Hindlimb muscle (tissue), 1 donor: ENCODE measurements at places on chromosomes 1 and 21.

GRCh38 chr1:117596023-117596720, 9.7 kb upstream of the TENT5C start:
- no peak for DNase-seq

DNA sequence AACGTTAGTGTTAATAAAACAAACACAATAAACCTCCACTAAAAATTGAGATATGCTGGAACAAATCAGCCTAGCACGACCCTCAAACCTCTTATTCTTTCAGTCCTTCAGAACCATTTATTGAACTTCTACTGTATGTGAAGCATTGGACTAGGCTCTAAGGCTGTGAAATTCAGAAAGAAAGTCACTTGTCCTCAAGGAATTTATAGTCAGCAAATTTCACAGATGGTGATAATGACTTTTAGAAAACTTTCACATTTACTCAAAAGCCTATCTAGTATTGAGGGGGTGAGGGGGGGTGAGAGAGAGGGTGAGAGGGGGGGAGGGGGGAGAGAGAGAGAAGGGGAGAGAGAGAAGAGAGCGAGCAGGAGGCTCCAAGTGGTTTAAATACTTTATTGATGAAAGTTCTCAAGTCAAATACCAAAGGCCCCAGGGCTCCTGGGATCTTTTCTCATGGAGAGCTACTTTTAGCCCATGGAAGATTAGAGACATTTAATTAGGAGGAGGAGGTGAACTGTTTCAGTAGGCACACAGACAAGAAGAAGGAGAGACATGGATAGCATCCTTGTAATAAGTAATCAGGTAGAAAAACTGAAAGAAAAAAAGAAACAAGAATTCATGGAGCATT, 66.3 kb upstream of the SSX2IP start:
- DNase-seq, result no peak

- DNase-seq, result no peak
Measured at GRCh38 chr1:67053535-67053784, 488 bp downstream of the SLC35D1 start.

DNA sequence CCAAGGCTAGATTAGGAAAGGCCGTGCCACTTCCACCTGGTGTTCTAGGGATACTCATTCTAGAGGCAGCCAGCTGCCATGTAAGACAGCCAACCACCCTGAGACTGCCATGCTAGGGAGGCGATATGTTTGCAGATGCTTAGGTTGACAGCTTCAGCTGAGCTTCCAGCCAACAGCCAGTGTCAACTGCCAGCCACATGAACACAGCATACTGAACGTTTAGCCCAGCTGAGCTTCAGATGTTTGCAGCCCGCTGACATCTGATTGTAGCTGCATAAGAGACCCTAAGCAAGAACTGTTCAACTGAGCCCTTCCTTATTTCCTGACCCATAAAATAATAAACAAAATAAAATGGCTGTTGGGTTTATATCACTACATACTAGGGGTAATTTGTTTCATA, 5.0 kb upstream of the KCNC4 start:
- no peak for DNase-seq

DNA sequence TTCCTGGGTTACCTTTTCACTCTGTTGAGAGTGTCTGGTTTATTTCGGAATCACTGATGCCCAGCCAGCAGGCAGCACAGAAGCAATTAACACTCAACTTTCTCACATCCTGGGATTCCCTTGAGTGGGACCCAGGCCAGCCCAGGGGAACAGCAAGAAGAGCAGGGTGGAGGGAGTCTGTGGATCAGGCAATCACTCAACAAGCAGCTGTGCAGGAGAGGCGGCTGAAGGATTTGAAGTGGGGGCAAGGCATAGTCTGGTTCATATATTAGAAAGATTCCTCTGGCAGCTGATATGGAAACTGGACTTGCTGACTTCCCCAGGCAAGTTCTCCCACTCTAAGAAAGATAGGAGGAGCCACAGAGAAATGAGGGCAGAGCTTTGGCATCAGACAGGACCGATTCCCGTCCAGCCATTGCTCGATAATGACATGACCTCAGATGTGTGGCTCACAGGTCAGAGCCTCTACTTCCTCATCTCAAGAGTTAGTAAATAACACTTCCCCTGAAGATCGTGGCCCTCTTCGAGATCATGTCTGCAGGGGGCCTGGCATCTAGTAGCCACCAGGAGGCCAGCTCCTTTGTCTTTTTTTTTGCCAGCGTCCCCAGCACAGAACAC, 12.4 kb downstream of the EPHA8 start:
- DNase-seq, result no peak

GRCh38 chr1:23124259-23125026, 44.2 kb downstream of the LUZP1 start:
- no peak for DNase-seq

DNA sequence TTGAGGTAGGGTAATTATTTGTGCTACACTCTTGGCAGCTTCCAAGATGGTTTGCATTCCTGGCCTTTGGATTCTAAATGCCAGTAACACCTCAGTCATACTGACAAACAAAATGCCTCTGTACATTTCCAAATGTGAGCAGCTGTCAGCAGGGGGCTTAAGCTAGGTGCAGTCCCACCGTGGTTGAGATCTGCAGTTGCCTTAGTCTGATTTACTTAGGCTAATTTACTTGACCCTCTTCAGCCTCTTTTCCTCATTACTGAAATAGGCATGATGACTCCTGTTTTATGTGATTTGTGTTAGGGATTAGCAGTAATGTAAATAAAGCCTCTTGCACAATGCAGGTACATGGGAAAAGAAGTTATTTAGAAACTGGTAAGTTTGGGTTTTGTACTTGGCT, 13.5 kb upstream of the SPATA1 start:
- DNase-seq, result no peak

DNA sequence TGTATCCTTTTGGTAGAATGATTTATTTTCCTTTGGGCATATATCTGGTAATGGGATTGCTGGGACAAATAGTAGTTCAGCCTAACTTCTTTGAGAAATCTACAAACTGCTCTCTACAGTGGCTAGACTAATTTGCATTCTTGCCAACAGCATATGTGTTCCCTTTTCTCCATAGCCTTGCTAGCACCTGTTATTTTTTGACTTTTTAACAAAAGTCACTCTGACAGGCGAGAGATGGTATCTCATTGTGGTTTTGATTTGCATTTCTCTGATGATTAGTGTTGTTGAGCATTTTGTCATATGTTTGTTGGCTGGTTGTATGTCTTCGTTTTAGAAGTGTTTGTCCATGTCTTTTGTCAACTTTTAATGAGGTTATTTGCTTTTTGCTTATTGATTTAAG, 99.8 kb downstream of the UCK2 start:
- no peak for DNase-seq

- DNase-seq, result no peak
Measured at GRCh38 chr21:34604556-34604955, 10.4 kb downstream of the RCAN1 start.

- DNase-seq, result no peak
Measured at GRCh38 chr1:44994309-44994898, 8.0 kb upstream of the EIF2B3 start.

- no peak for DNase-seq
Measured at GRCh38 chr1:197481101-197481500, 213.0 kb downstream of the CRB1 start.

- DNase-seq, result no peak
Measured at GRCh38 chr1:172820475-172821158, 161.7 kb downstream of the FASLG start.

DNA sequence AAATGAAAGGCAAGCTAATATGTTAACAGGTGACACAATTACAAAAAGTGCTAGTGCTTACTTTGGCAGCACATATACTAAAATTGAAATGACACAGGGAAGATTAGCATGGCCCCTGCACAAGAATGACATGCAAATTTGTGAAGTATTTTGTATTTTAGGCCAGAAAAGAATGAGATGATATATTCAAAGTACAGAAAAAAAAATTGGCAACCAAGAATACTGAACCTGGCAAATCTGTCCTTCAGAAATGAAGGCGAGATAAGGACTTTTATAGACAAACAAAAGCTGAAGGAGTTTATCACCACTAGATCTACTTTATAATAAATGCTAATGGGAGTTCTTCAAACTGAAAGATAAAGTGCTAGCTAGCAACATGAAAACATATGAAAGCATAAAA, 350.0 kb upstream of the POU3F1 start:
- DNase-seq, result no peak

DNA sequence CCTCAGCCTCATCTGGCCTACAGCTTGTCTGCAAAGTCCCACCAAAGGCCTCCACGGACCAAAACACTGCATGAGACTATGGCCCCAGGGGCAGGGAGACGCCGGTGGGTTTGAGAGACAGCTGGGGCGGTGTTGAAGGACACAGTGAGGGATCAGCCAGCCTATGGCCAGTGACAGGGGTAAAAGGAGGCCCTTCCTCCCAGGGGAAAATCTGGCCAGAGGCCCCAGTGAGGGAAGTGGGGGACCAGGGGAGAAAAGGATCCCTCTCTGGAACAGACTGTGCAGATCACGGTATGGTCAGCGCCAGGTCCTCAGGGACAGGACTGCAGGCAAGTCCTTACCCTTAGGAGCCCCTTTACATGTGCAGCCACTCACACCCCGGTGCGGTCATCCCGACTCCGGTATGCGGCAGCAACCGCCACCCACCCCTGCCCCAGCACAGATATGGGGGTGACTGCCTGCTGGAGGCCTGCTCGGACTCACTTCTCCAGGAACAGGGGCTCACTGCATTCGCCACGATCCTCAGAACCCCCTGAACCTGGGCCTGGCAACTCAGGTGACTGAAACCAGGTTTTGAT, 1.3 kb downstream of the CERS2 start:
- DNase-seq, result no peak

- no peak for DNase-seq
Measured at GRCh38 chr1:241401156-241401555, 44.2 kb upstream of the RGS7 start.

- DNase-seq, result no peak
Measured at GRCh38 chr1:31441073-31441472, 28.1 kb downstream of the SERINC2 start.
